Activated naive CD8-positive, alpha-beta T cell treated with anti-CD3 and anti-CD28 coated beads for 36 hours (primary cell): ENCODE measurements at places on chromosomes 1 and 21. TPM values are rescaled to one million over a fixed set of nuclear protein-coding genes. Genes with fewer than 3 reads are reported as not detected.

Gene NUF2
- 43.3 TPM for total RNA-seq

DNA sequence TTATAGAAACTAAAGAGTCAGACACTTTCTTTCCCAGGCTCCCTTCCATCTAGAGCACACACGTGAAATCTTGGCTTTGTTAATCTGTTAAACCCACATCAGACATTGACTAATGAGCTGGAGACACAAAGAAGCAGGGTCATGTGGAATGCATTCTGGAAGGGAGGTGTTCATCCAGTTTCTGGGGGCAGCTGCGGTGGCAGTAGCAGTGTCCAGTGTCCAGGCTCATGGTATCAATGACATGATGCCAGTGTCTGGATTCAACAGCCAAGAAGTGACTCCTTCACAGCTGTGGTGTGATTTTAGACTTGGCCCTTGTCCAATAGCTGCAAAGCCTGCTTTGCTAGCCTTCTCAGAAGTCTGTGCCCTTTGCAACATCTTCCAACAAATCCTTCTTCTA, 95.2 kb downstream of the NTPCR start:
- no peak for DNase-seq

DNA sequence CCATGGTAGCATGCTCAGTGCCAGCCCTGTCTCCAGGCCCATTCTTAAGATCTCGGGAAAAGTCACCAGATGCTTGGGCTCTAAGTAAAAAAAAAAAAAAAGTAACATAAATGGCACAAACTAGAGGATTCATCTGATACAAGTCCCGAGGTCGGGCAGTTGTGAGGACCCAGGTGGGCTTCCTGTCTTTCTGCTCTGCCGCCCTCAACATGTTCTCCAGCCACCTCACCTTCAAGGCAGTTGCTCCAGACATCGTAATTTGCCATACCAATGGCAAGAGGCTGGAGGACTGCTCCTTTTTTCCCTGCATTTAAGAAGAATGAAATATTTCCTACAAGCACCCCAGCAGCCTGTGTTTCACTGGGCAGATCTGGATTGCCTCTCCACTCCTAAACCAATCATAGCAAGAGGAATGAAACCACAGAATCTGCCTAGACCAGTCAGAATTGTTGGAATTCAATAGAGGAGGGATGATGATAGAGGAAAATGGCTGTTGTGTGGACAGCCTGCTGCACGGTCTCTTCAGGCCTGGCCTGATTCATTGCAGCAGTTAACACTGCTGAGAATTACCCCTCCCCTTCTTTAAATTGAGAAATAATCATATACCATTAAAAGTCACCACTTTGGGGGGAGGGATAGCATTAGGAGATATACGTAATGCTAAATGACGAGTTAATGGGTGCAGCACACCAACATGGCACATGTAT, 5.4 kb downstream of the HMGN2 start:
- no peak for DNase-seq

DNA sequence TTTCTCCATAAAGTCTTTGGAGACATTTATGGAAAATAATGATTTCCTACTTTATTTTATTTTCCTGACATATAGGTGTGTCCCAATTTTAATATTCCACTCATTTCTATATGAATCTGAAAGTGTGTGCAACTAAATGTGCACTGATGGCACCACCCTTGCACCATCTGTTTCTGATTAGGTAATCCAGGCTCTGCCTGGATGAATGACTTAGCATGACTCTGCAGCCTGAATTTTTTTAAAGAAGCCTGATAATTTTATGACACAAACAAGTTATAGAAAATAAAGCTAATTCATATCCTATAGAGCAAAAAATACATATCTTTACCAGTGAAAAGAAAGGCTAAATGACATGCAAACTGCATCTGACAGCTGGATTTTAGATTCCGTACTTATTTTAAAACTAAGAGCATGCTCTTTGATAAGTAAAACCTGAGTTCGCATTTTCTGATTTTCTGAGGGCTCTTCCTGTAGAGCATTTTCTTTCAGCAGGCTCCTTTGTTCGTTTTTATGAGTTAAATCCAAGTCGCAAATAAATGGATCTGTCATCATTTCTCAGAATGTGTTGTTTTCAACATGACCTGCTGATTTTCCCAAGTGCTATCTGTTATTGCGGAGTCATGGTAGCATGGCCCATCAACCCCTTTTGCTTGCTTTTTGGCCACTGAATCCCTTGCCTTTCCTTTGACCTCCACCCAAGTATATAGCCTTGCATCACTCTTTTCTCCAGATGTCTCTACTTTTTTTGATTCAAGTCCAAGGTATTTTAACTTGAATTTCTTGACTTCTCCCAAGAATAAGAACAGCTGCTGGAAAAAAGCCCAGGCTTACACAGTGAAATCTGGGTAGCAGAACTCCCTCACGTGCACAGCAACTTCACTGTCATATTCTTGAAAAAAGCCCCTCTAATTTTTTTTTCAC, 52.8 kb upstream of the LYPLAL1 start:
- no peak for DNase-seq
